NCI-H510A (cell line): ENCODE measurements at places on chromosomes 11 and 22.

DNA sequence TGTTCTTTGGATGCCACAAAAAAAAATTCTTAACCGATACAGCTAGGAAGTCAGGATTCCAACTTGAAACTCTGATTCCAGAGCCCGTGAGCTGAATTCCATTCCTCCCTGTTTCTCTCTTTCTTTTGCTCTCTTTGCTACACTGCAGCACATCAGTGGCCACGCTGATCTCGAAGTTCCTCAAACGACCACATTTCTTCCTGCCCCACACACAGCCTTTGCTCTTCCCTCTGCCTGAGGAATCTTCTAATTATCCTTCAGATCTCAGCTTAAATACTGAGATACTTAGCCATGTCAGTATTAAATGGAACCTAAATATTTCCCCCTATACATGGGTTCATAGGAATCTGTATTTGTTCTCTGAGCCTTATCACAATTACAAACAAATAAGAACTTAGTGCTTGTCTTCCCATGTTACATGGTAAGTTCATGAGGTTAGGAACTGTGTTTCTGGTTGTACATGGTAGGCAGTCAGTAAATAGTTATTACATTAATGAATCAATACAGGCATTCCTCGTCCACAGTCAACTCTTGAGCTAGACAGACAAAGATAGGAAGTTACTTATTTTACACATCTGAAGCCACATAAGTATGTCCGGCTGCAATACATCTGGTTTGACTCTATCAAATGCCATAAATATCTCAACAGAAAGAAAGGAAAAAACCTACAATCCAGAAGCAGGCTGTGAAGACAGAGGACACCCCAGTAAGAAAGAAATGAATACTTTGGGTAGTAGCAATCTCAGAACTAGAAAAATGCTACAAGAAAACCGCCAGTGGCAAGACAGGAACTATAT lies 86.6 kb downstream of the MAML2 start:
- DNase-seq: no peak

GRCh38 chr11:75763846-75764245 lies 4.7 kb upstream of the DGAT2 start:
- DNase-seq: no peak

DNA sequence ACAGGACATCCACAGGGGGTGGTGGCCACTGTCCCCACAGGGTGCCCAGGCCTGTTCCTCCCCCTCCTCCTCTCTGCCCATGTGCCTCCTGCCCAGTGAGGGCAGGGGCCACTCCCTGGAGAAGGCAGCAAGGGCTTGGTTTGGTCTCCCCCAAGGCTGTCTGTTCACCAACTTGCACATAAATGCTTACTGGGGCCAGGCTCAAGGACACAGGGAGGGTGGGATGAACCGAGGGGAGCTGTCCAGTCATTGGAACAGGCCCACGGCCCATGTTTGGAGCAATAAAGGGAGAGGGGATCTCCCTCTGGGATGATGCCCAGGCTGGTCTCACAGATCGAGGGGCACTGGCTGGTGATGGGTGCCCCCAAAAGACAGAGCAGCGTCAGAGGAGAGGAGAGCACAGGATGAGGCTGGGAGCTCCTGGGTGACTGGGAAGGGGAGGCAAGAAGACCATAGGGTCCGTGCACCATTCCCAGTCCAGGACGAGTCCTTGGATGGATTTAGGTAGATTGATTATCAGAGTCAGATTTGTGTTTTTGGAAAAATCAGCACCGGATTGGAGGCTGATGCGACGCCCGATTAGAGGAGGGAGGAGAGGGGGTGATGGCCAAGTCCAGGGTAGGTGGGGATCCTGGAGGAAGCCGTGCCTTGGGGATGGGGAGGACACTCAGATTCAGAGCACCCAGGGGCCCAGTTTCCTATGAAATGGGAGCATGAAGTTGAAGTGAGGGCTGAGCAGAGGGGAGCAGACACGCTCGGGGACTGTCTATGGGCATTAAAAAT lies 1.1 kb downstream of the IGLL5 start:
- no peak for DNase-seq

DNA sequence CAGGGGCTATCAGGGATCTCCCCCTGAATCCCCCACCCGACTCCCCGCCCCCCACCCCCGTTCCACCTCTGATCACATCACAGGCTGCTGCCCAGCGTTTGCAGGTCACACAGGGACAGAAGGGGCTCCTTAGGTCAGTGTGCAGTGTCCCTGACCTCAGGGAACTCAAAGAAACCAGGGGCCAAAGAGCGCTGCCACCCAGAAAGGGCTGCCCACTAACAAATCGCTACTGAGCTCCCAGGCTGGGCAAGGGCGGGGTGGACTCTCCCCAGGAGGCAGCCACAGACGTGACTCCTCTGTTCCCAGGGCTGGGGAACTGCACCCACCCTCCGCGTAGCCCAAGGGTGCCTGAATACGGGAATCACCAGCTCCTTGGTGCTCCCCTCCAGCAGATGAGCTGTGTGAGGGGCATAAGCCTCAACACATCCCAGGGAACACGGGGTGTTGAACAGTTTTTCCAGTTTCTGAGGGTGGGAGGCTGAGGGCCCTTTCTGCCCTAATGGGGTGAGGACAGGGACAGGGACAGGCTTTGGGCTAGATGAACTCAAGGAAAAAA lies 9.9 kb upstream of the POLDIP3 start:
- DNase-seq: no peak

DNA sequence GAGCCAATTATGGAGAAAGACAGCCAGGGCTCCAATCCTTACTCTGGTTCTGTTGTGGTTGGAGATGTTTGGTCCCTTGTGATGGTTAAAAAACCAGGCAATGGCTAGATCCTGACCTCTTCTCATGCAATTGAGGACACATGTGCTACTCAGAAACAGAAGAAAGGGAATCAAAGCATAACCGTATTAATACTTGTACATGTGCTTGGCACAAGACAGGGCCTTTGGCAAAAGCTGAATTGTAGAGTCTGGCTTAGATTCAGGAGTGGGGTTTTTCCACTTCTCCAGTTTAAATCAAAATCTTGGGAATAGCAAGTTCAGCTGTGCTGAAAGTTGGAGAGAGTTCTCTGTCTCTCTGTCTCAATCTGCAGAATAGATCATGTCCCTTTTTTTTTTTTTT lies 80.1 kb upstream of the E2F8 start:
- DNase-seq: no peak

GRCh38 chr11:96863520-96863919 lies 473.7 kb downstream of the JRKL start:
- DNase-seq: no peak

DNA sequence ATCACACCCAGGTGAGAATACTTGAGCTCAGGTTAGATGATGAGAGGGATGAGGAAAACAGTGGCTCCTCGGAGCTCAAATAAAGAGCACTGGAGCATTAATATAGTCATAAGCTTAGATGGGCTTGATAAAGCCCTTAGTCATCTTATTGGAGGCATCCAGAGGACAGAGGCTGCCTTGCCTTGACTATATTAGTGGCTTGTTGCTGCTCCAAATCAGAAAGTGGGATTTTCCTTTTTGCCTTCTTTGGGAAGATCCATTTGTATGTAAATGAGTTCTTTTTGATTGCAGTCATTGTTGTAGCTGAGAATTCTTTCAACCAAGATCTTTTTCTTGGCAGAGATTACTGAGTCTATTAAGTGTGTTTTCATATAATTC lies 18.9 kb downstream of the ADM start:
- no peak for DNase-seq
